ENCODE measurements at places on chromosomes 7 and 10.

DNA sequence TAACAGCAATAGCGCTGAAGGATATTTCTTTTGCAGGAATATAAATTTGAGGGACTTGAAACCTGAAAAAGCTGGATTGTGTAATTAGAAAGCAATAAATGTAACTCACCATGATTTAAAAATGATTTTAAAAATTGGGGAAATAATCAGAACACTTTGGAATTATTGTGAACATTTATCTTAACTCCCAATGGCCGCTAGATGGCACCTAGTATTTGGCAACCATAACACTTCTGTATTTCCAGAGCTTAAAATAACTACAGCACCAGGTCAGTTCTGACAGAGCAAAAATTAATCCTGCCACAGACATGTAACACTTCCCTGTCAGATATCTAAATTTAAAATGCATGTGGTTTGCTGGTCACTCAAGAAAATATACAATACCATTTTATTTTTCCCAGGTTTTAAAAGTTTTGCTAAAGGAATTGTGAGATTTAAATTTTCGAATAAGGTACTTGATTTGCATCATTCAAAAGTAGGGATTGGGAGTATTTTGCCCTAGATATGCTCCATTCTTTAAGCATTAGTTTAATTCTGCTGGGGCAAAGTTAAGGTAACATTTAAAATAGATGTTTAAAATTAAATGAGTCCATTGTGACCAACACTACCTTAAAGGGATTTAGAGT lies 144.5 kb downstream of the PPP1R3A start:
- no peak for DNase-seq

DNA sequence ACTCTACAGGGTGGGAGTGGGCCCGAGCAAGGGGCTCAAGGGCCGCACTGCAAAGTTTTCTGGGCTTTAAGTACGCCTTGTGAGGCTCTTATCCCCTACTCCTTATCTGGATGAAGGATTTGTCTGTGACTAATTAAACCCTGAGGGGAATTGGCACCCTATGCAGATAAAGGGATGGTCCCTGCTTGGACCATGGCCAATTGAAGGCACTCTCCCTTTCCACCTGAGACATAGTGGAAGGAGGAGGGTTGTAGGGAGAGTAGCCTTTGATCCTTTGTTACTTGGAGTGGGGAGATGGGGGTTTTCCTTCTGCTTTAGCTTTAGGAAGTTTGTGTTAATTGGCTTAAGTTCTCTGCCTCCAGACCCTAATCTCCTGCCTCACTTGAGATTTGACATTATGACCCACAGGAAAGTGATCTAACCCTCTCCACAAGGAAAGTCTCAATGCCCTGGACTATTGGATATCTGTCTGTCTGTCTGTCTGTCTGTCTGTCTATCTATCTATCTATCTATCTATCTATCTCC lies 1158.8 kb upstream of the SORCS1 start:
- no peak for DNase-seq

- DNase-seq, result no peak
Measured at GRCh38 chr10:19200211-19200610, 151.6 kb downstream of the MALRD1 start.

DNA sequence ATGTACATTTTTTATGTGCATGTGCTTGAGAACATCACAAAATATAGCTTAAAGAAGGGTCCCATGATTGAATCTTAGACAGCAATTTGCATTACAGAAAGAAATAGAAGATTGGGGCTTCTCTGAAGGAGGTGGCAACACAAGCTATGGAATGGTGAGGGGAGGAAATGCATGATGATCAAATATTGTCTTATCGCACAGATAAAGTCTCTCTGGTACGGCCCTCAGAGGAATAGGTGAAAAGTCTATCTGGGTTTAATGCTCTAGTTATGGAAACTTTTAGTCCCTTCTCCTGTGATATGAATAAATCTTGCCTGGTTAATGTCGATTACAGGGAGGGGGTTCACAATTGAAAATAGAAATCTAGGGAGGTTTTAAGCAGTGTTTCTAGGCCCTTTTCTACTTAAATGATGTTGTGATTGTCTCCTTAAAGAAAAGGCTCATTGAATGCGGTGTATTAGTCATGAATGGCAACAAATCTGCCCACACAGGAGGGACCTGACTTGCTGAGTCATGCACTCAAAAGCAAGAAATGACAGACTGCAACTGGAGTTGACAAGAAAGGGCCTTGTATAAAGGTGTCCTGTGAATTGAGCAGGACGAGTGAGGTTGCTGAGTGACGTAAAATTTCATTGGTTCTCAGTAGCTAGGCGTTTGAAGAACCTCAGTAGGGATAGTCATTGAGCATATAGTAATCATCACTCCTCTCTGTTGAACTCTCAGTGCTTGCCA lies 133.4 kb upstream of the CSTF2T start:
- DNase-seq, result peak; percentile 35

GRCh38 chr7:152754075-152754730 lies 5.3 kb upstream of the ACTR3B start:
- no peak for DNase-seq

DNA sequence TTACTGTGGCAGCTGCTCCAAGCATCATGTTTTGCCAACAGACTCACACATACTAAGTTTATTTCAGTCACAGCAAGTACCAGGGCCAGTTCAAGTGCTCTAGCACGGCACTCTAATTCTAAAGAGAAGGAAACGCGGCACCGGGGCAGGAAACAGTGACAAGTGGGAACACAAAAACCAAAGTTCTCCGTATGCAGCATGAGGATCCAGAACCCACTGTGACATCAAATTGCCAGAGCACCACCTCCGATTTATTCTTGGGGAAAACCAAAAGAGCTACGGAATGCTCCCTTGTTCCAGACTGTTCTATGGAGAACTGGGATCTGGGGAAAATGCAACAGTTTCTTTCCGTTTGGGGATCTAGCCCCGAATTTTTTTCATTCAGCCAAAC lies 448 bp upstream of the PTER start:
- peak; percentile 5 for DNase-seq

DNA sequence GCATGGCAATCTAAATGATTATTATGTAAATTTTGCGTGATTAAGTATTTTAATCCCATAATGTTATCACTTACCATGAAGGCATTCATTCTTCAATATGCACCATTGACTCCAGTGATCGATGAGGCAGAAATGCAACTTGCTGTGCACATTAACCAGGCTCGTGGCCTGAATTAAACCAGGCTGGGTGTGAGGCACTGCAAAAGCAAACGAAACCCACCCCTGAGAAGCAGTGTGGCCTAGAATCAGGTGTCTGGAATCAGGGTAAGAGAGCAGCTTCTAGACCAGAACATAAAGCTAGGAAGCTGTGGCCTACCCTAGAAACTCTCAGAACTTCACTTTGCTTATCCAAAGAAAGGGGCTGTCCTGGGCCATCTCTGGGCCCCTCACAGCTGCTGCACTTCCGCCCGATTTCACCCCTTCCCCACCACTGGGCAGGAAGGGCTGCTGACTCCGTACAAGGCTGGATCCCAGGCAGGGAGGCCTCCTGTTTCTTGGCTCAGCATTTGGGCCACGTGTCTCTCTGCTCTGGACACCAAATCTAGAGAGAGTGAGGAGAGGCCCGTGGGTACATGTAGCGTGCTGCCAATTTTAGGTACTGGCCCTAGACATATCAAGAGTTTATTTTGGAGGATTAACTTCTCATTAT lies 4.4 kb downstream of the PTPRE start:
- no peak for DNase-seq

GRCh38 chr7:108014215-108014614 lies 11.3 kb upstream of the LAMB1 start:
- DNase-seq, result no peak

- DNase-seq, result no peak
Measured at GRCh38 chr7:30915005-30915601, 3.5 kb downstream of the AQP1 start.

GRCh38 chr10:84427903-84428650 lies 99.7 kb downstream of the CCSER2 start:
- no peak for DNase-seq

DNA sequence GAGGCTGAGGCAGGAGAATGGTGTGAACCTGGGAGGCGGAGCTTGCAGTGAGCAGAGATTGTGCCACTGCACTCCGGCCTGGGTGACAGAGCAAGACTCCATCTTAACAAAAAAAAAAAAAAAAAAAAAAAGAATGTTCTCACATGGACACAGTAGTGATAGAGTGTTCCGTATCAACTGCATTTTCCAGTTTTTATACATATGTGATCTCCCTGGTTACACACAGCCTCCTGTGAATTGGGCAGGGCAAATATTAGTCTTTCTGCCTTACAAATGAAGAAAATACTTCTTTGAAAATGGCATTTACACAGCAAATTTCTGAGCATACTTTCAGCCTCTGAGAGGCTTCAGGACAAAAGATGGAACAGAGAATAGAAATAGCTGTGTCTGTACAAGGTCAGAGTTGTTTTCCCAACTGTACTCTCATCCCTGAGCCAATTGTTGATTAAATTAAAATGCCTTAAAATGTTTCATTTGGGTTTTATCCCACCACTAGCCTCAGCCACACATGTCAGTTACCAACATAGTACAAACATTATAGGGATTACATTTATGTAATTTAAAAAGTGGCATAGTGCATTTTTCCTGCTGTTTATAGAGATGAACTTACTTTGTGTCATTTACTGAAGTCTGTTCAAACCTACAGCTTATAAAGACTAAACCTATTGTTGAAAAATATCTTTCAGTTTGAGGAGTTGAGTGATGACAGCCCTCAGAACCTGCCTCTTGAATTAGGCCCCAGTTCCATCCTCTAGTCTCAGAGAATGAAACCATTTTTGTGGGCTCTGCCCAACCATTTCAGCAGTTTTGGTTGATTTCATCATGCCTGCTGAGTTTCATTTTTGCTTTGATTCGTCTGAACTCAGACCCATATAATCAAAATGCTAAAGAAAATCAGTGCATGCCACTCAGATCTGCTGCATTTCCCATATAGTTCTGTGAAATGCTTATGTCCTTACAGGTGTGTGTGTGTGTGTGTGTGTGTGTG lies 609.4 kb upstream of the C7orf33 start:
- peak; percentile 34 for DNase-seq

DNA sequence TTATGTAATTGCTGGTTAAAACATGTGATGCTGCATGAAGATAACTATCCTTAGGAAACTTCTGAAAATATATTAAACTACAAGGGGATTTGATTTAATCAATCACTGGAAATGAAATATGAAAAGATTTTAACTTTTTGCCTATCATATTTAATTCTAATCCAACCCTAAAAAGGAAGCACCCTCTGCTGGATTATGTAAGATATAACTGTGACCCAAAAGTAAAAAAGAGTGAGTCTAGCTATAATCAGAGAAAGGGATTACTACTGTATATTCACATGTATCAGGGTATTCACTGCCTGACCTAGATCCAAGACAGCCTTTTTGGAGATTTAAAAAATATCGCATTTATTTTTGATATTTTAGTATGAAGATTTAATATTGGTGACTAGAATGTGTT lies 295.5 kb downstream of the MDFIC start:
- DNase-seq, result no peak

GRCh38 chr10:123284022-123284421 lies 129.8 kb downstream of the BUB3 start:
- no peak for DNase-seq

GRCh38 chr7:78019447-78020135 lies 221.0 kb downstream of the PHTF2 start:
- DNase-seq, result peak; percentile 76

- DNase-seq, result no peak
Measured at GRCh38 chr7:13742811-13743210, 246.7 kb downstream of the ETV1 start.

GRCh38 chr7:158176561-158177173 lies 411.0 kb downstream of the PTPRN2 start:
- no peak for DNase-seq

DNA sequence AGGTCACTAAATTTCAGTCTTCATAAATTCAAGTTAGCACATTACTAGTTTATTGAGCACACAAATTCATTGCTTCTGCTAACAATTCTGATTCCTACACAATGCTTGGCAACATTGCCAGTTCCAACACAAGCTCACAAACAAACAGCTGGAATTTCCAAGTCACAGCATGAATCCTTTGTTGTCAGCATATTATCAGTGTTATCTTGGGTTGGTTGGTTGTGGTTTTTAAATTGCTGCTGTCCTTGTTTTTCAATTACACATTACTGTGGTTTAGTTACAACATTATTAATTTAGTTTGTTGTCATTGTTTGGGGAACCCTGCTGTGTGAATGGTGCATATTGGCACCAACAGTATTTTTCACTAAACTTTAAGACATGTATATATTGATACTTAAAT lies 86.0 kb upstream of the ARID5B start:
- DNase-seq, result no peak

- peak; percentile 53 for DNase-seq
Measured at GRCh38 chr10:24209946-24210491, 1.1 kb downstream of the KIAA1217 start.

DNA sequence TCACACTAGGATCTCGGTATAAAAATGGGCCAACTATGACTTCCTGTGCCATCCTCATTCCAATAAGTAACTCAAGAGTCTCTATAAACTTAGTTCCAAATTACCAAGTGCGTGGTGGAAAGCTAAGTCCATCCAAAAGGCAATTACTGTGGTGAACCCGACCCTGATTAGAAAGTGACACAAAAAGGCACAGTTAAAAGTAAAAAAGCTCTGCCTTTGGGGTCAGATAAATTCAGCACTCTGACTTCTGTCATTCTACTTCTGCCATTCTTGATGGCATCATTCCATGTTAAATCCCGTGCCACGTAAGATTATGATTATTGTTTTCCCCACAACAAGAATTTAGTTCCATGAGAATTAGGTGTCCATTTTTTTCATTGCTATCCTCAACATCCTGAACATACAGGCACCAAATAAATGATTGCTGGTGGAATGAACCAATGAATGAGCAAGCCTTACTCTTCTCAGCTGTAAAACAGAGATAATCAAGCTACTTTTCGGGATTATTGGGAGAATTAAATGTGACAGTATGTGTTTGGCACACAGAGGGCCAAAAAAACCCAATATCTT lies 877 bp downstream of the NCOA4 start:
- DNase-seq, result no peak

- no peak for DNase-seq
Measured at GRCh38 chr10:70693619-70694335, 21.5 kb downstream of the ADAMTS14 start.

DNA sequence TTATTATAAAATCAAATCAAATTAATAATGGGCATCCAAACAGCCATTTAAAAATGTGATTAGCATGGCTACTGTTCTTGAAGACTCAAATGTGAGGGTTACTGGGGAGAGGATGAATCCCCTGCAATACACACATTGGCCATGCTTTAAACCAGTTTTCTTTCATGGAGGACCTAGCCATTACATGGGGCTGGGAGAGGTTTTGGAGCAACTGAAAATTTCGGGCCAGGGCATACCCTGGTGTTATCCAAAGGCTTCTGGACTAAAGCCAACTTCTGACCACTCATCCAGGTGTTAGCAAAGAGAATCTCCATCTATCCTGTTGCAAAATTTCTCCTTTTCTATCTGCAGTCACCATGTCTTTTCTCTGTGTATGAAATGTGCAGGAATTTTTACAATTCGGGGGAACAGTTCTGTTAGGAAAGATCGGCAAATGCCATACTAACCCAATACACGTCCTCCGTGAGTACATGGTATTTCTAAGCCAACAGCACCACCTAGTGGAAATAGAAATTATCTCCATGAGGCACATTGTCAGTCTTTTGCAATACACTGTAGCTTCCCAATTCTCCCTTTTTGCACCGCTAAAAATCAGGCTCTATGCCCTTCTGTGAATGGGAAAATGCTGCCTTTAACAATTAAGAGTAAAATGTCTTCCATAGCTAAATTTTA lies 47.0 kb upstream of the ZNF107 start:
- DNase-seq, result peak; percentile 45

Measured in activated T-cell treated with anti-CD3 and anti-CD28 coated beads, Interleukin-2, amount 50 U/mL, for 72 hours (primary cell).